Hematopoietic multipotent progenitor cell treated with erythropoietin and hydrocortisone succinate and interleukin-3 and kit ligand, for 8 days (in vitro differentiated cells): ENCODE measurements at places on chromosomes 3 and 15.

GRCh38 chr15:26841514-26841913, 25.3 kb upstream of the GABRA5 start:
- DNase-seq: no peak

DNA sequence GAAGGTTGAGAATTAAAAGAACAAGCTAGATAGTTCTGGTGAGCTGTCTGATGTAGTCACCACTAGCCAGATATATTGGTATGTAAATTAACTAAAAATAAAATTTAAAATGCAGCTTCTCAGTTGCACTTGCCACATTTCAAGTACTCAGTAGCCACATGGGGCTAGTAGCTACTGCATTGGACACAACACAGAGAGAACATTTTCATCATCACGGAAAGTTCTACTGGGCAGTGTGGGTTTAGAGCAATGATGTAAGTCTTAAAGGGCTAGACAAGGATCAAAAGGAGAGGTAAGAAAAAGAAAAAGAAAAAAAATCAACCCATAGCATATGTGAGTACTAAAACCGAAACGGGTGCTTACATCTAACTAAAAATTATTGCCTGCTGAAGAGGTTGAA, 282.4 kb upstream of the LRRFIP2 start:
- DNase-seq: no peak

DNA sequence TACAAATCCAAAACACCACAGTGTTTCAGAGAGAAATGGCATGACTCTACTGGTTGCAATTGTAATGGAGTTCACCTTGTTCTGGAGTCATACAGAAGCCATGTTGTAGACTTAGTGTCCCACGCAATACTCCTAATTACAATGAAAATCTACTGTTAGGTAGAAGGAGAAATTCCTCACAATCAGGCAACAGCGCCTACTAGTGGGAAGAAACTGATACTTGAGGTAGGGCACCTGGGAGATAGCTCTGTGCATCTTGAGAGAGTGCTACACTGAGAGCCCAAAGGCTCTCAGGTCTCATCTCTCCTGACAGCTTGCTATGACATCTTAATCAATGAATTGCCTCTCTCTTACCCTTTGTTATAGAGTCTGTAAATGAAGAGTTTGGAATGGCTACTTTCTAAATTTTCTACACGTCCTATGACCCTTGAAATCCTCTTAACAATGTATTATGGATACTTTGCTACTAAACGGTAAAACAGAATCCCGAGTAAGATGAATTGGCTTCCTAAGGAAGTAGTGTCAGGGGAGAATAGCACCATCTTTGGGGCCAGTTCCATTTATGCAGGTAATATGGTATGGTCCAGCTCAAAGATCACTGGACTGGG, 422.7 kb upstream of the TPRG1 start:
- DNase-seq: peak; percentile 56

DNA sequence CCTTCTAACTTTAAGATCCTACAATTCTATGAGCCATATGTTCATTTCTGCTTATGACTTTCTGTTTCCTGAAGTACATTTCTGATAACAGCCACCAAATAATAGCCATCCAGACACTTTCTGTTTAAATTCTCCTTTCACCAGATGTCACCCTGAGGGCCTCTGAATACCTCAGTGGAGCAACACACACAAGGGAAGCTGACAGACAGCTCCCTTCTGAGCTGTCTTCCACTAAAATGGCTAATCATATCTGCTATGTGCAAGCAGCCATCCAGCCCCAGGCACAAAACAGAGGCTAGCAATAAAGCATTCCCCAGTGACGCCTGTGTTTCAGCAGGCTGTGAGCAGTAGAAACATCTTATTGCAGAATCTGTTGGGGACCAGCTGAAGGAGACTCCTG, 666.6 kb upstream of the UBE2E2 start:
- no peak for DNase-seq

DNA sequence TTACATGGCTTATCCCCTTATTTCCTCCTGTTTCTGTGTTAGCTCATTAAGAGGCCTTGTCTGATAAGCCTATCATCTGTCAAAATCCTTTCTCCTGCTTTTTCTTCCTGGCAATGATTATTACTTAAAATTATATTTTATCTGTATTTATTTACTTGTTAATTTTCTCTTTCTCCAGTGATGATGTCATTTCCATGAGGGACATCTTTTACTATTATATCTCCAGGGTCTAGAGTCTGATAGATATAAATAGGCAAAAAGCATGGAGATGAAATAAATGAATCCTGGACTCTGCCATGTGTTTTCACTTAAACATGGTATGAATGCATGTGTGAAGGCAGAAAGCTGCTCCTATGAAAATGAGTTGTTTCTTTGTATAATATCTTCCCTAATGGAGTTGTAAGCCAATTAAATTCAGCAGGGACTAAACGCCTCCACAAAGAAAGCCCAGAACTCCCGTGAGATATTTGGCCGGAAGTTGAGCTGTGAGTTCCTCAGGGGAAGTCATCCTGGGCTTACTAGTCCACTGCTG, 375.2 kb downstream of the TUSC7 start:
- no peak for DNase-seq

DNA sequence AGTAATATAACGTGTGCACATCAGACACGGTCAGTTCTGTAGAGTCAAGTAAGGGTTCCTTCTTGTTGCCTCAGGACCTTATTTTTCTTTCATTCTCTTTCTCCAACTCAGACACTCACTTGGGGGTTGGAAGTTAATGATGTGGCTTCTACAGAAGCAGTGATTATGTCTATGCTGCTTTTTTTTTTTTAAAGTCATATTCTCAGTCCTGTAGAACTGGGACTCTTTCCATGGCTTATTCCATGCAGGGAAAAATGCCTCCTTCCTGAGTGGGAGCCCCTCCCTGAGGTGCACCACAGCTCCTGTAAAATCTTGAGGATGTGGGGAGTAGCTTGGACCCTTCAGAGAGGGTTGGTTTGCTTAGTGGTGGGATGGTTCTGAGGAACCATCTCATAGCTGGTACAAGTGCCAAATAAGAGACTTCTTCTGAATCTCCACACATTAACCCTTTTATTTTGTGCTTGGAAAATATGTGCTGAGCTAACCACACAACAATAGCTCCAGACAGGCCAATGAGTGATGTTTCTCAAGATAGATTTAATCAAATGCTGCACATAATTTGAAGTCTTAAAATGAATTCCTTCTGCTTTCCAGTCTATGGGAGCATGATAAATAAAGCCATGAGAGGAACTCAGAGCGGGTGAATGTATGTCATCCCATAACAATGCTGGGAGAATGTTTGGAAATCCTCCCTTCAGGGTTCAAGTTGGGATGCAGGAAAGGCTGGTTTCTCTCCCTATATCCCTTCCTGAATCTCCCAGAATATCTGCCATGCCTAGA, 23.3 kb upstream of the FSTL1 start:
- no peak for DNase-seq

DNA sequence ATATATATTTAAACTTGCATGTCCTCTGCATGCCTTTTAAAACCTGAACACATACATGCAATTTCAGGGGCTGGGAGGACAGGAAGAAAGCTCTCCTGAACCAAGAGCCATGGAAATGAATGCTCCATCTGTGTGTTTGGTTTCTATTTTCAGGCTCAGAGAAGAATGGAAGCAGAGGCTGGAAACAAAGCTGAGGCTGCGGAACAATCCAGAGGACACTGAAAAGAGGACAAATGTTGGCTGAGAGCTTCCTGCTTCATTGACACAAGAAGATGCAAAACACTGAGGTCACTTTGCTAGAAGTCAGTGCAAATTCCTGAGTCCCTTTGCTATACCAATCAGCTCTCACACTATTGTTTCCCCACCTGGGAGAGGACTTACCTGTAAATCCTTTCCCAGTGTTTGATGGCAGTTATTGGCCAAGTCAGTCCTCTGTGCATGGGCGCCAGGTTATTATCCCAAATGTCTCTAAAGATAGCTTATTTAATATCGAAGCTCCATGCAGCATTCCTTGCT, 12.7 kb downstream of the FAM240A start:
- DNase-seq: no peak

- peak; percentile 81 for DNase-seq
These were observed 93.9 kb upstream of the CCDC80 start for GRCh38 chr3:112734736-112735350.

DNA sequence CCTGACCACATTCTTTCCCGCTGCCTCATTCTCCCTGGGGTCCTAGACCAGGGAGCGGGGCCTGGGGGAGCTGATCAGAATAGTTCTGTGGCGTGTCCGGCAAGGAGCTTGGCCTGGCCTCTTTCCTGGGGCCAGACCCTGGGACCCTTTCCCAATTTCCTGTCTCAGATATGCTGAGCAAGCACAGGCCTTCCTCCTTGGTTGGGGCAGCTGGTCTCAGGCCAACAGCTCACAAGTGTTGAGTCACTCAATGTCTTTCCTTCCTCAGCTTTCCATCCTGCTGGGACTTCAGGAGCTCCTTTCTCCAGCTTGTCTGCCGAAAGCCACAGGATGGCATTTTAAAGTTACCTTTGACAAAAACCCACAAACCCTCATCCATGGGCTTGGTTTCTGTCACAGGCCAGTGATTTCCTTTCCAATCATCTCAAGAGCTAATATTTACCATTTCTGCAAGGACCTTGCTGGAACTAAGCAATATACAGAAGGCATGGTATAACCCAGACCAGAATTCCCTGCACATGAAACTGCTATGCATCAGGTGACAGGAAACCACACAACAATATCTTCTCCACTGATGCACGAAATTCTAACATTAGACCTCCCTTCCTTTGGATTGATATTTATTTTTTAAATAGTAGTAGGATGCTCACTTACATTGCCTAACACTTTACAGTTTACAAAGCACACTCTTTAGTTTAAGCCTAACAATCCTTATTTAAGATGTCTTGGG, 19.5 kb upstream of the TIMP4 start:
- DNase-seq: no peak

- no peak for DNase-seq
These were observed 53.9 kb upstream of the NEDD4 start for GRCh38 chr15:56047354-56047753.
